ENCODE measurements at places on chromosomes 16 and 17.
A peak's percentile ranks its signal among the peaks of the same experiment; 100 is the strongest.

DNA sequence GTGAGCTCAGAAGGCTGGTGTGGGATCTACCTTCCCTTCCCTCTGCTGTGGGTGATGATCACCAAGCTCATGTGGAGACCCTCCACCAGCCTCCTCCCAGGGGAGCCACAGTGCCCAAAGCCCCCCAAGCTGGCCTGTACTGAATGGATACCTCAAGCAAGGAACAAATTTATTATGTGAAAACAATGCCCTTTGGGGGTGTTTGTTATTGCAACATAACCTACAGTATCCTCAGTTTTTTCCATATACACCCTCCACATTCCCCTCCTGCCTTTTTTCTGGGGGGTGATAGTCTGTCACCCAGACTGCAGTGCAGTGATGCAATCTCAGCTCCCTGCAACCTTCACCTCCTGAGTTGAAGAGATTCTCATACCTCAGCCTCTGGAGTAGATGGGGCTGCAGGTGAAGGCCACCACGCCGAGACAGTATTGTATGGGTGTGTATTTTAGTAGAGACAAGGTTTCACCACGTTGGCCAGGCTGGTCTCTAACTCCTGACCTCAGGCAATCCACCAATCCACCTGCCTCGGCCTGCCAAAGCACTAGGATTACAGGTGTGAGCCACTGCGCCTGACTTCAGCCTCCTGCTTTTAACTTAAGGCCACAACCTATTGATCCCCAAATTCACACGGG is 215.9 kb downstream of the CPPED1 start:
- DNase-seq, result no peak

GRCh38 chr17:61409301-61410112 is 9.9 kb downstream of the TBX2 start:
- DNase-seq, result peak; percentile 83

- DNase-seq, result no peak
Observed at GRCh38 chr16:89691986-89692569, 5.6 kb downstream of the CDK10 start.

- DNase-seq, result no peak
Observed at GRCh38 chr17:337866-338265, 14.7 kb downstream of the RPH3AL start.

GRCh38 chr17:1649844-1650501 is at the start of gene RILP:
Gene RILP (minus strand): TSS chr17:1649866. CDS start chr17:1649804, 62 bp downstream.
- peak; percentile 86 for DNase-seq

DNA sequence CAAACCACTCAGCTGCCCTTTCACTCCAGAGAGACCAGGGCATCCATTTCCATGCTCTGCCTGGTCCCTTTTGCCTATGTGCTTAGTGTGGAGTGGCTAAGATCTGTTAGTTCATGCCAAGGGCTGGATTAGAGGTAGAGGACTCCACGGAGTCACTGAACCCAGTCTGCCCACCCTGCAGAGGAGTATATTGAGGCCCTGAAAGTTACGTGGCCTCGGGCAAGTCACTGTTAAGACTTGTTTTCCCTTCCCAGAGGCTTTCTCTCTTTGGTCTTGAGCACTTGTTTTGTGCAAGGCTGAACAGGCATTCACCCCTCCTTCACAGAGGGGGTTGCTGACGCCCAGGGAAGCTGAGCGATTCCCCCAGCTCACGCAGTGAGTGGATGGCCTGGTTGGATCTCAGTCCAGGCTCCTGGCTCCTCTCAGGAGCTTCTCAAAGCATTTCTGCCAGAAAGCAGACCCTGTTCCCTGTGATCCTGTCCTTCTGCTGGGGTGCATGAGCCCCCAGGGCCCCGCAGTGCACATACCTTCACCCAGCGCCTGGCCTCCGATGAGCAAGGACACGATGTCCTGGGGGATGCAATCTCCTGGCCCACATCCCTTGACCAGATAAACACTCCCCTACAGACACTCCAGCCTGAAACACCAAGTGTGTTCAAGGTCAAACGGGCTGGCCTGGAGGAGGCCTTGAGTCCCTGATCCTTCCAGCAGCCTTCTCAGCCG is 153.4 kb upstream of the GSE1 start:
- DNase-seq, result no peak

DNA sequence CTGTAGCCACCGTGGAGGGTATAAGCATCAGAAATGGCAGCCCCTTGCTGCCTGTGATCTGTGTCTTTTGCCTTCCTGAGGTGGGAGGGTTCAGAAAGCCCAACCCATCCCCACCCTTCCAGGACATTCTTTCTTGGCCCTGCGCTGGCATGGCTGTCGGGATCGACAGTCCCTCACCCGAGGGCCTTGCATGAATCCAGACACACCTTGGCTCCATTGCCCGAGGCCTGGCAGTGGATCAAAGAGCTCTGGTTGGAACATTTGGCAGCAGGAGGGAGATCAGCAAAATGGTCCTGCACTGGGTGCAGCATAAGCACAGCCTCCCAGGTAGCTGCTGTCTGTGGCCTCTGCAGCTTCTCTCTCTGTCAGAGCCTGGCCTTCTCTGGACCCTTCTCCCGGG is 246.6 kb upstream of the MAF start:
- no peak for DNase-seq

DNA sequence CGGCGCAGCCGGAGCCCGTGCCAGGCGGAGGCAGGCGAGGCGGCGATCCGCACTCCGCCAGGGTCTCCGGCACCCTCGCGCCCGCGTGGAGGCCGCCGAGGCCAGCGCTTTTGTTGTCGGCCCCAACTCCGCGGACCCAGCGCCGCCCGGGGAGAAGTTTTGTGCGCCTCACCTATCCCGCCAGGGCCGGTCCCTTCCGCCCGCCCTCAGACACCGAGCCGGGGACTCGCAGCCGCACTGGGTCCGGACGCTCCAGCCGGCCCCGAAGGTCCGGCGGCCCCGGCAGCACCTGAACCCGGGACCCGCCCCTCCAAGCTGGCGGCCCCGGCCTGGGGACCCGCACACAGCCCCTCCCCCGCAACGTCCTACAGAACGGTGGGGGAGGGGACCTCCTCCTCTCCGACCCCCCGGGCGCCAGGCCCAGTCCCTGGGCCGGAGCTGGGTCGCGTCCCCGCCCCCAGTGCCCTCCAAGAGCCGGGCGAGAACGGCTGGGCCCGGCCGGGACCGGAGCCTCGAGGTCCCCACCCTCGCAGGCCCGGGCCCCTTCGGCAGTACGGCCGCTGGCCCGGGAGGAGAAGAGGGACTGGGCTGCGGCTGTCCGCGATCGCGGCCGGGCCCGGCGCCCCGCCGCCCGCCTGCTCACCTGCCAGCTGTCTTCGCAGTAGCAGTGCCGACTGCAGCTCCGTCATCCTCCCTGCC is 698 bp downstream of the UBE2G1 start:
- DNase-seq, result no peak

- no peak for DNase-seq
Observed at GRCh38 chr17:78517421-78517820, 59.8 kb downstream of the DNAH17 start.

DNA sequence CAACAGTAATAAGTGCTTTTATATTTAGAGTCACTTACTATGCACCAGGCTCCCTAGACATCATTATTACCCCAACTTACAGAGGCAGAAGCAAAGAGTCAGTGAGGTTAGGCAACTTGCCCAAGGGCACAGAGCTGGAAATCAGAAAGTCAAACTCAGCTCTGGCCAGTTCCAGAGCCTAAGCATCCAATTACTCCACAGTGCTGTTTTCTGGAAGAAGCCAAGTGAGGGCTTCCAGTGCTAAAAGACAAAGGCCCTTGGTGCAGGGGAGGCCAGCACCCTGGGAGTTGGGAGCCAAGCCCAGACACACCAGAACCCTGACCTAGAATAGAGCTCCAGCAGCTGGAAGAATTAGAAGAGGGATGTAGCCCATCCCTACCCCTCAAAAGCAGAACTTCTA is 40.2 kb downstream of the C17orf67 start:
- DNase-seq, result no peak

DNA sequence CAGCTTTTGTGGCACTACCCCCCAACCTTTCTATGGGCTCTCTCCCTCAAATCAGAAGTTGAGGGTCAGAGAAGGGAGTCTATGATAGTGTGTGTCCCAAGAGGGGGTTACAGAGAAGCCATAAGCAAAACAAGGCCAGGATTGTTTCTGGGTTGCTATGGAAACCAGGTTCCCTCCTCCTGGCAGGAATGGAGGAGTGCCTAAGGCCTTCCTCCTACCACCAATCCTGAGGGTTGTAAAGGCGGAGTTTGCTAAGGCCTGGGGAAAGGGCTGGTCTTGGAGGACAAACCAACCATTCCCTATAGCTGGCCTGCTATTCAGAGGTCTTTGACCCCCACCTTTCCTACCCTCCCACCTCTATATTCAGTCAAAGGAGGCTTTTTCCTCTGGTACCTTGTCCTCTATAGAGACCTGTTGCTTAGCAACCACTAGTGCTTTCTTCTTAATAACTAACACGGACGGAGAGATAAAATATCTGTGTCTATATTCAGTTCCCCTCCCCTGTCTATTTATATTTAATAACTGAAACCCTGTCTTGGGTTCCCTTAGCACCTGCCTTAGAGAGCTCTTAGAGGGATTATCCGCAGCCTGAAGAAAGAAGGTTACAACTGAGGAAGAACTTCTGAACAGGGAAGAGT is 43.4 kb downstream of the NEUROD2 start:
- peak; percentile 41 for DNase-seq

DNA sequence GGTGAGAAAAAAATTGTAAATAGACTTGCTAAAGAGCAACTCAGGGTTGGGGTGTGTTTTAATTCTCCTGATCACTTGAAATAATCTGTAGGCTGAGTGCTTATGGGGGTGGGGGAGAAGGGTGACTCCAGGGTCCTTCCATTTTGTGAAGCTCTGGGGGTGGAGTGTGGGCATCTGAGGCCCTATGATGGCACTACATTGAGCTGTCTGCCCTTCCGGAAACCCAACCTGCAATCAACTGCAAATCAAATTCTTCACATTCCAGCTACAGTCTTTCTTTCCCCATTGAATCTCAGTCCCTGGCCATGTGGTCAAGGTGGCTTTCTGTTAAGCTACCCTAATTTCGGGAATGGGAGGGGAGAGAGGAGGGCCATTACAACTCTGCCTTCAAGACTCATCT is 6.0 kb upstream of the CDC6 start:
- no peak for DNase-seq

DNA sequence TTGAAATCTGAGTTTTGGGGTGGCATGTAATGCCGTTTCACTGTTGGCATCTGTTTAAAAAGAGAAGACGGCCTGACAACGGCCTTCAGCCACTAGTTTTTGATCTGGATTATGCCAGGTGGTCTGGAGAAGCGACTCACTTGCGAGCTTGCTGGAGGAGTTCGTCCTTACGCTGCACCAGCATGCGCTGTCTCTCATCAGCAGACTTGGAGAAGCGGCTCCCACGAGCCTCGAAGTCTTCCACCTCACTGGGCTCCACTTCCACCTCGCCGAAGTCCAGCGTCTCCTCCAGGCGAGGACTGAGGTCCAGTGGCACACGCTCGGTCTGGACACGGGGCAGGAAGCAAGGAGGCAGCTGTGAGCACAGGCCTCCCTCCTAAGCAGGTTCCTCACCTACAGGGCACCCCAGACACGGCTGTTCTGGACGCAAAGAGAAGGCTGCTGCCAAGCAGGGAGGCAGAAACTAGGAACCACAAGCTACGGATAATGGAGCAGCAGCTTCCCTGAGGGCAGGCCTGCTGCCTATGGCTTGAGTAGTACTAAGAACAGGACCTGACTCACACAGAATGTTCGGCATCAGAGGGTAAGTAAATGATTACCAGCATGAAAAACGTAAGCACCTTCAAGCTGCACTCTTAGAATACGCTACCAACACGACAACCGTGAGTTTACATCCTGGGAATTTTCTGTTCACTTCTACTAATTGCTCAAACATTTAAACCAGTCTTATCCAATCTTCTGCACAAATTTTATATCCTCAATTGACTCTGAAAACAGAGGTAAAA is 61.4 kb downstream of the AMFR start:
- no peak for DNase-seq

DNA sequence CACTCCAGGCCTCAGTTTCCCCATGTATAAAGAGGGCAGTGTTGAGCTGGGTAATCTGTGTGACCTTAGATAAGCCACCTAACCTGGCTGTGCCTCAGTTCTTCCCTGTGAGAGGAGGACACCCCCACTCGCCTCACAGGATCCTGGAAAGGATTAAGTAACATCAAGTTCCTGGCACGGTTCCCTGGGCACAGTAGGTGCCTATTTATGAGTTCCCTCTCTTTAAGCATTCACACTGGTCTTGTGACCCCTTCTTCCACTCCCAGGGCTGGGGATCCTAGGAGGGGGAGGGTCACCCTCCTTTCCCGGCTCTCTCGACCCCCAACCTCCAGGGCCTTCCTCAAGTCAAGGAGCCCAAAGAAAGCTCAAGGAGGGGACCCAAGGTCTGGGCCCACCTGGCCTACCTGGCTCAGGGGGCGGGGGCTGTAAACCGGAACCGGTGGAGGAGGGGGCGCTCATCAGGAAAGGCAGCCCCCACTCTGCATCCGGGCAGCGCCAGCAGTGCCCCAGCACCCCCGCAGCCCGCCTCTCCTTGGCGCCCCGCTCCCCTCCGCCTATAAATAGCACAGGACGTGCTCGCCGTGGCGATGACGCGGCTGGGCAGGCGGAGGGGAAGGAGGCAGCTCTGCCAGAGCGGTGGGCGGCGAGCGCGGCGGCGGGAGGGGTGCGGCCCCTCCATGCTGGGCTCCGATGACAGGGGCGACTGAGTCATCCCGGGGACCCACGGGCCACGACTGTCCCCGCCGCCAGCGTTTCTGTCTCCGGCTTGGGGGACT is 9.4 kb downstream of the RPL19 start:
- peak; percentile 59 for DNase-seq

DNA sequence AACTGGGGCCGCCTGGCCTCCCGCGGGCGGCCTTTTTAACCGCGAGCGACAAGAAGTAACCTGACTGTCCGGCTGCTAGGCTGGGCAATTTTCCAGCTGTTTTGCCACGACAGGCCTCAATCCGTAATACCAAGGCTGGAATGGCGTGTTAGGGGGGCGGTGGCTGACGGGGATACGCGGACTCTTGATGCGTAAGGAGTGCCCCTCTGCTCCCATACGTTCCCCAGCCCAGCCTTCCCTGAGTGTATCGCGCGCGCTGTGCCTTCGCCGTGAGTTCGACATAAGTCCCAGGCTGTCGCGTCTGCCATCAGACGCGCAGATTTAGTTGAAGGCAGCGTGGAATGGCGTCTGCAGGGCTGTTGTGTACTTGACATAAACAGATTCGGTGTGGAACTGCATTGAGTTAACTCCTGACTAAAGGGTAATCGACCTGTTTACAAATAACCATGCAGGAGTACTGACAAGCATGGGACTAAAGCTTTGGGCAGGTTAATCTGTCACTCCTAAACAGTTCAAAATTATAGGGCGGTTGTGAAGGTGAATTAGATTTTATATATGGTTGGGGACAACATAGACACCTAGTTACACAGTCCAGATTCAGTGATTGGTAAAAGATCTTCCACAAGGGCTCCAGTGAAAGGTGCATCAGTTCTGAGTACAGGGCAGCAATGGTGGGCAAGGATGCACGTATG is 16.6 kb upstream of the ERN1 start:
- DNase-seq, result peak; percentile 63

- peak; percentile 30 for DNase-seq
Observed at GRCh38 chr17:77887464-77888241, 70.8 kb upstream of the TNRC6C start.

Measured in DMS53 (cell line).